Esophagus muscularis mucosa (tissue), 4 donors: ENCODE measurements at places on chromosomes 6 and 20. TPM values are rescaled to one million over a fixed set of nuclear protein-coding genes. Genes with fewer than 3 reads are reported as not detected.
A peak's percentile ranks its signal among the peaks of the same experiment; 100 is the strongest.

GRCh38 chr6:138726757-138727097, 46.8 kb upstream of the CCDC28A start:
- peak; percentile 8 for DNase-seq

DNA sequence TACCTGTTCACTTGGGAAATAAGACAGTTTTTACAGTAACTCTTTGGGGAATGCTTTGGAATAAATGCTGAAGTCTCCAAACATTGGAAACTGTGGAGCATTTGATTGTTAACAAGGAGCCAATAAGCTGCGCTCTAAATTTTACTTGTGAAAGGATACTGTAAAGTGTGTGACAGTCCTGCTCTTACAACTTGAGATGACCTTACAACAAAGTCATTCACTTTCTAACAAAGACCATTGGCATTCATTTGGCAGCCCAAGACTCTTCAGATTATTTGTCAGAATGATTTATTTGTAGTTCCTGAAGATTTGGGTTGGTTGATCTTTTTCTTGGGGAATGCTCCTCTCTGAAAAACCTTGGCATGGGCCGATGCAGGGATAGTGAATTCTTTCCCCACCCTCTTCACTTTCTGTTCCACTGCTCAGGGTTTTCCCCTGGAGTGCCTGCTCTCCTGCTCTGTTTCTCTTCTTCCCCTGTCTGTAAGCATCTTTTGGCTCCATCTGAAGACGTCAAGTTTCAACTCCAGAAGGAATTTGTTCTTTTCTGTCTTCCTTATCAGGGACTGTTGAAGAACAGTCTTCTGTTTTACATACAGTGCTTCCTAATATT, 116.4 kb downstream of the AKAP7 start:
- DNase-seq, result no peak

- DNase-seq, result no peak
Measured at GRCh38 chr20:9886227-9886626, 47.4 kb upstream of the PAK5 start.

GRCh38 chr20:36613974-36614373, 8.4 kb downstream of the RAB5IF start:
- DNase-seq, result no peak

GRCh38 chr20:40600441-40601219, 88.4 kb downstream of the MAFB start:
- peak; percentile 83 for DNase-seq

DNA sequence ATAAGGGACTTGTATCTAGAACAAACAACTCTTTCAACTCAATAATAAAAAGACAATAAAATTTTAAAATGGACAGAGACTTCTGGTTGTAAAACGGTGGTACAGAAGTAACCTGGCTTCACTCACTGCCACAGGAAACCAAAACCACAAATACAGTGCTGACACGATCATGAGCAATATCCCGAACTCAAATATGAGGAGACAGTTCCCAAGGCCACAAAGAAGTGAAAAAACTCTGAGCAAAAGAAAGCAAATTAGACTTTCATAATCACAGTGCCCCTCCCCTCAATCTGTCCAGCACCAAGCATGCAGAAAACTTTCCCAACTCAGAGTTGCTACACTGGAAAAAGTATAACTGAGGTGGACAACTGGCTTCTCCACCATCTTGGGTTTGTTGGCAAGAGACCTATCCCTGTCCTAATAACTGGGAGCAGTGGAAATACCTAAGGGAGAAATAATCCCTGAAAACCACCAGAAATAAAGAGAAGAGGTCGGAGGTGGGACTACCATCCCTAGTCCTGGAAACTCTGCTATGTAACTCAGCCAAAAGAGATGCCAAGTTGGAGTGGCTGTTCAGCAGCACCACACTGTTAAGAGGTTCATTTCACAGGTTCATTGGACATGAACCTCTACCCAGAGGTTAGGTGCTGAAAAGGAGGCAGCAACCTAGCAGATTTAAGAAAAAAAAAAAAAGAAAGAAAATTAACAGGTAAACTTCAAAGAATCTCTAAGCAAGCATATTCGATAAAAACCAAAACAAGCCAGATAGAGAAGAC, 55.5 kb downstream of the REV3L start:
- DNase-seq, result no peak

- no peak for DNase-seq
Measured at GRCh38 chr20:3732327-3733118, at the start of gene HSPA12B. TSS of gene HSPA12B (plus strand) at chr20:3732685. CDS start at chr20:3738675, 5,990 bp downstream.

GRCh38 chr20:23374441-23374840, 12.5 kb downstream of the GZF1 start:
- DNase-seq, result no peak

DNA sequence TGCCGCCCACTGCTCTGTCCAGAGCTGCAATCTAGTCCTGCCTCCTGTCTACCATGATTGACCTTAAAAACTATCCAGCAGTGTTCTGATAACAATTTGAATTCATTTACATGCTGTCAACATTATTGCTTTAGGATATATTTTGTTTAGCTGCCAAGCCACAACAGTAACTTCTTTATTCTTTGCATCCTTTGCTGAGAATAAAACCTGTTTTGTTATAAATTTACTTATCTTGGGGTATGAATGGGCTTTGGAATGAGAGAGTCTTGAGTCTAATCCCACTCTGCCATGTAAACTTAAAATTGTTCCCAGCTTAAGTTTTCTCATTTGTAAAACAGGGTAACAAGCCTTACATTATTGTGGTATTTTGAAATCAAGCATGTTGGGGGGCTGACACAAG, 116.4 kb downstream of the FLRT3 start:
- no peak for DNase-seq

DNA sequence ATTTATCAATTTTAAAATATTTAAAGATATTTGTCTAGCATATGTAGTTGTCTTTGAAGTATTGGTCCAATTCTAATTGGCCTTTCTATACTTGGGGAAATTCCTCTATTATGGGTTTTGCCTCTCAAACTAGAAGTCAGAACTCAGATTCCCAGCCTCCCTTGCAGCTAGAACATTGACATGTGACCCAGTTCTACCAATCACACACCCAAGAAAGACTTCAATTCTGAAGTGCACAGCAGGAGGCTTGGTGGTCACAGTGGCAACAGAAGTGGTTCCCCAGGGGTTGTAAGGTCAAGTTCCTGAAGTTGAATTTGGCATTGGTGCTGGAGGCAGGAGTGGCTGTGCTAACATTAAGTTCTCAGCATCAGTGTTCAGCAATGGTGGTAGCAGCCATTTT, 14.8 kb upstream of the FKBP5 start:
- no peak for DNase-seq

GRCh38 chr6:65728879-65729479, 22.0 kb upstream of the EYS start:
- DNase-seq, result no peak

DNA sequence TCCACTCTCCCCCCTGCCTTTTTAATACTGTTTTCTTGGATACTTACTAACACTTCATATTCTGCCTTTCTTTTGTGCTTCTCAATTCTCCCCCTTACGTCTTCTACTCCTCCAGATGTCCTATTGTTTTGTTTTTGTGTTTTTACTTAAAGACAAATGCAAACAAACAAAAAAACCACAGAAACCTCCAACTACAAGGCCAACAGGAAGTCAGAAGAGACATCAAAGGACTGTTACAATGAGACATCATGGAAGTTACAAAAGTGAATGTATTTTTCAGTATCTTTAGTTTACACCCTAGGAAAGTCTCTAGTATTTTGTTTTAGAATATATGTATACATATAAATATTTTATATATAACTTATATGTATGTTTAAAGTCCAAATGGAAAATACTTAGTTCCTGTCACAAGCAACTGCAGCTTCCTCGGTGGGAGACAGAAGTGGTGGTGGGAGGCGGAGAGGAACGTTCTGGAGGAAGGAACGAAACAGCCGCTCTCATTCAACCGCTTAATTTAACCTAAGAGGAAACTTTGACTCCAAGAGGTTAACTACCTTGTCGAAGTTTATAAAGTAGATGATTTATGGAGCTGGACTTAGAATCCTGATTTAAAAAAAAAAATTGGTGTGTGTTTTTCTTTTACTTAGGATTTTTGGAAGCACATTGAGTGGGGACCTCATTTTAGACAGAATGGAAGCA, 168.9 kb upstream of the PDE10A start:
- DNase-seq, result no peak

DNA sequence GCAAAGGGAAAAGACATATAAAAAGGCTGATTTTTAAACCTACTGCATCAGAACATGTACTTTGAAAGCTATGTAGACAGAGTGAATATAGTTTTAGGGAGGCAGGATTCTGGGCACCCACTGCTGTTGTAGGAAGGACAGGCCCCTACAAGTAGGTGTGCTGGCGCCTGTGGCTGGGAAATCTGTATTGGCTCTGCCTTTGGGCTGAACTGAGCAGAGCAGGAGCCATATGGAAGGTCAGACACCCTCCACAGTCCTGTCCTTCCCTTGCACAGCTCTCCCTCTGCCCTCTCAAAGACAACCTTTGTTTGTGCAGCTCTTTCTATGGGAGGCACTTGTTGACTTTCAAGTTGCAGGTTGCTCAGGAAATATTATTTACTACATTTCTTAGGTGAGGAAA, 18.4 kb upstream of the ULBP3 start:
- no peak for DNase-seq

Gene GTSF1L
- total RNA-seq, result not detected

Gene SOX18
- total RNA-seq, result 19.0 TPM

Gene HSD17B8
- total RNA-seq, result 2.0 TPM

Gene HLA-DQA1
- total RNA-seq, result 1.7 TPM
